ENCODE measurements at places on chromosomes 1 and 21.

- no peak for DNase-seq
These were observed 18.3 kb downstream of the MAN1C1 start for GRCh38 chr1:25634896-25635295.

DNA sequence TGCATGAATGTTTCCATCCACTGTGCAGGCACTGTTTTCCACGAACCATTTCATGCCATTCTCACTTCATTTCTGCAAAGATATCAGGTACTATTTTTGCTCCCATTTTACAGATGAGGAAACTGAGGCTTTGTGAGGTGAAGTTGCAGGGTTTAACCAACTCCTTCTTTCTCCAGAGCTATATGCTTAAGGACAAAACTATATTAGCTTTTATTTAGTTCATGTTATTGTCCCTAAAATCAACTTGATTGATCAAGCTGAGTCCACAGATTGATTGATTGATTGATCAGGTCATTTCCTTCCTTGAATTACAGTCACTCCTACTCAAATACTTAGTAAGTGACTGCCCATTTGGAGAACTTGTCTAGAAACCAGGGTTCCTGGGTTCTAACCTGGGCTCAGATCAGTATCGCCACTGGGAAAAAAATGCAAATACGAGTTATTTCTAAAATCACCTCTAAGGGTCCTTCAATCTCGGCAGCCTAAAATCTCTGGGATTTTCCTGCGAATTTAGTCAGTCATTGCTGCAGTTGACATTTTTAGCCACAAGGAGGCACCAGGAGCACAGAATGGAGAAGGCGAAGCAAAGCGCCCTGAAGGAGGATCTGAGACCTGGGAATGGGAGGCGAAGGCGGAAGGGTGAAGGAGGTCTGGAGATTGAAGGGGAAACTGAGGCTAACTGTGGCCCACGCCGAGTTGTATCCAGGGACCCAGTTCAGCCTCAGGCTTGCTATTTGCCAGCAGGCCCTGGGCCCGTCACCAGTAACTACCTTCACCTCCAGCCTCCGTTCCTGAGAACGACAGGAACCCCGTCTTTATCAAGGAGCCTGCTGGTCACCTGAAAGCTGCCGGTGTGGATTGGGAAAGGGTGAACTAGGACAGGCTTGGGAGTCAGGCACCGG, 14.3 kb upstream of the MUL1 start:
- peak; percentile 77 for DNase-seq

- DNase-seq, result peak; percentile 55
These were observed 4.1 kb upstream of the SLC2A1 start for GRCh38 chr1:42962641-42963377.

DNA sequence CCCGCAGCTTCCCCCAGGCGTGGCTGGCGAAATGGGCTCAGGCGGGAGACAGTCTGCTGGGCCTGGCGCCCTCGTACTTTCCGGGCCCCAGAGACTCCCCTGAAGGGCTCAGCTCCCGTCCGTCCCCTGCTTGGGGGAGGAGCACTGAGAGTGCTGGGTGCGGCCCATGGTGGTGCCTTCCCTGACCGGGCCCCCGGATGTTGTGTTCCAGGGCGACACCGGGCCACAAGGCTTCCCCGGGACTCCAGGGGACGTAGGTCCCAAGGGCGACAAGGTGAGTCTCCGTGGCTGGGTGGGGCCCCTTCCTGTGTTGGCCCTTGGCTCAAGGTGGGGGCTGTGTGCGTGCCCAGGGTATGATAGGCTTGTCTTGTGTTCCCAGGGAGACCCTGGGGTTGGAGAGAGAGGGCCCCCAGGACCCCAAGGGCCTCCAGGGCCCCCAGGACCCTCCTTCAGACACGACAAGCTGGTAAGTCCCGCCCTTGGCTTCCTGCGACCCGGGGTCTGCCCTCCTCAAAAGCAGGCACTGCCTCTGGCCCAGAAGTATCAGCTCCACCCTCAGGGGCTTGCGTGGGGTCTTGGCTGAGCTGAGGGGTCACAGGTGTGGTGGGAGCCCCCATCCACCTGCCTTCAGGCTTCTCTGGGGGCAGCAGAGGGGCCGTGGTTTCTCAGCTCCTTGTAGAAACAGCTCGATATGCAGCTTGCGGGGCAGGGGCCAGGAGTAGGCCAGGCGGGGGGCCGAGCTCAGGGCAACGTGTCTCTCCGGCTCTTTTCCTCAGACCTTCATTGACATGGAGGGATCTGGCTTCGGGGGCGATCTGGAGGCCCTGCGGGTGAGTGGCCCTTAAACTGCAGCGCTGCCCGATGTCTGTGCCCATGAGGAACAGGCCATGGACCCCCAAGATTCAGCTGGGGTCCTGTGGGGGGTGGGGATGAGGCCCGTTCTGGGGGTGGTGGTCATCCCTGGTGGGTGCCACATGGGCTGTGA, 62.3 kb downstream of the SLC19A1 start:
- no peak for DNase-seq

GRCh38 chr1:94237291-94238226, at the start of gene ARHGAP29:
Gene ARHGAP29, minus strand, starts transcription at chr1:94237584. Its CDS starts 5,973 bp downstream, at chr1:94231611.
- peak; percentile 78 for DNase-seq

GRCh38 chr1:229882621-229883020, 184.4 kb upstream of the GALNT2 start:
- DNase-seq, result no peak

DNA sequence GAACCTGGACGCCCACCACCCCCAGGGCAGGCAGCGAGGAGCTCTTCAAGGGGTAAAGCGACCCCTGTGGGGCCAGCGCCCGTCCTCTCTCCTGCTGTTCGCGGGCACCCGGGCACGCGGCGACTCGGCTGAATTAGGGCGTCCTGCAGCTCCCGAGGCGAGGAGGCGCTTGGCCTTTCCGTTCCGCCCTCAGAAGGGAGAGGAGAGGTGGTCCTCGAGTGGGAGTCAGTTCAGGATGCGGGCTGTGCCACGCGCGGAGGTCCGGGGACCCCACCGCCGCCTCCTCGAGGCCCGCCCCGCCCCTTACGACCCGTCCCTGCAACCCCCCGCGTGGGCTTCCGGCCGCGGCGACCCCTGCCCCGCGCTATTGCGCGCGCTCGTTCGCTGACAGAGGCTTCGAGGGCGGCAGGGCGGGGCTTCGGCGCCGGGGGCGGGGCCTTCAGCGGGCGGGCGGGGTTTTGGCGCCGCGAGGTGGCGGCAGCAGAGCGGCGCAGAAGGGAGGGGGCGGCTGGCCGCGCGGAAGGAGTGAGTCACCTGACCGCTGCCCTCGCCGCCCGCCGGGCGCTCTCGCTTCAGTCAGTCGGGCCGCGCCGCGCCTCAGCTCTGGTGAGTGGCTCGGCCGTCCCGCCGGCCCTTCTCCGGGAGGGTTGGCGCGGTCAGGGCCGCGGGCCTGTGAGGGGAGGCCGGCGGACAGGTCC, at the start of gene BACH1:
BACH1 (plus strand) TSS at position 575 of the 698 bp plus-strand sequence. CDS start 22,359 bp downstream, outside the sequence.
- DNase-seq, result peak; percentile 93

DNA sequence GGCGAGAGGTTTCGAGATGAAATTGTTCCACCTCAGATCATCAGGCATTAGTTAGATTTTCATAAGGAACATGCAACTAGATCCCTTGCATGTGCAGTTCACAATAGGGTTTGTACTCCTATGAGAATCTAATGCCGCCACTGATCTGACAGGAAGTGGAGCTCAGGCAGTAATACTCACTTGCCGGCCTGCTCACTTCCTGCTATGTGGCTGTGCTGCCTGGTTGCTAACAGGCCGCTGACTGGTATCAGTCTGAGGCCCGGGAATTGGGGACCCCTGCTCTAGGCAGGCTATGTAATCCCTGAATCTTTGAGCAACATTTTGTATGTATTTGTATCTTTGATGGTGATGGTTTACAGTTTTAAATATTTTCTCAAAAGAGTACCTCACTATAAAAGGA, 32.5 kb downstream of the XKR8 start:
- DNase-seq, result no peak

All from astrocyte of the spinal cord (primary cell).